Smooth muscle cell of trachea (primary cell): ENCODE measurements at places on chromosomes 7 and 10. TPM values are rescaled to one million over a fixed set of nuclear protein-coding genes. Genes with fewer than 3 reads are reported as not detected.

ANKRD61 gene
- total RNA-seq, result not detected in 2 replicates

CC2D2B gene
- under 0.01 TPM in 1 of 2 replicates, not detected in the other for total RNA-seq

LOXL4 gene
- total RNA-seq, result 14.1 and 78.2 TPM in 2 replicates

OPALIN gene
- not detected in 2 replicates for total RNA-seq

ASZ1 gene
- not detected in 2 replicates for total RNA-seq

ZNF488 gene
- under 0.01 TPM in 1 of 2 replicates, not detected in the other for total RNA-seq

WDR86 gene
- 3.8 TPM in 1 of 2 replicates, not detected in the other for total RNA-seq

GPR26 gene
- not detected in 2 replicates for total RNA-seq

CRYGN gene
- total RNA-seq, result 0.58 and 0.83 TPM in 2 replicates

LRRN3 gene
- total RNA-seq, result 1.8 and 3.2 TPM in 2 replicates

MBL2 gene
- total RNA-seq, result not detected in 2 replicates

CFAP43 gene
- total RNA-seq, result 0.15 and 0.33 TPM in 2 replicates

GFRA1 gene
- 0.15 and 0.50 TPM in 2 replicates for total RNA-seq

MAP3K8 gene
- total RNA-seq, result 11.1 and 12.6 TPM in 2 replicates

SSBP1 gene
- 86.5 and 212 TPM in 2 replicates for total RNA-seq
